ENCODE measurements at places on chromosomes 6 and 20.

DNA sequence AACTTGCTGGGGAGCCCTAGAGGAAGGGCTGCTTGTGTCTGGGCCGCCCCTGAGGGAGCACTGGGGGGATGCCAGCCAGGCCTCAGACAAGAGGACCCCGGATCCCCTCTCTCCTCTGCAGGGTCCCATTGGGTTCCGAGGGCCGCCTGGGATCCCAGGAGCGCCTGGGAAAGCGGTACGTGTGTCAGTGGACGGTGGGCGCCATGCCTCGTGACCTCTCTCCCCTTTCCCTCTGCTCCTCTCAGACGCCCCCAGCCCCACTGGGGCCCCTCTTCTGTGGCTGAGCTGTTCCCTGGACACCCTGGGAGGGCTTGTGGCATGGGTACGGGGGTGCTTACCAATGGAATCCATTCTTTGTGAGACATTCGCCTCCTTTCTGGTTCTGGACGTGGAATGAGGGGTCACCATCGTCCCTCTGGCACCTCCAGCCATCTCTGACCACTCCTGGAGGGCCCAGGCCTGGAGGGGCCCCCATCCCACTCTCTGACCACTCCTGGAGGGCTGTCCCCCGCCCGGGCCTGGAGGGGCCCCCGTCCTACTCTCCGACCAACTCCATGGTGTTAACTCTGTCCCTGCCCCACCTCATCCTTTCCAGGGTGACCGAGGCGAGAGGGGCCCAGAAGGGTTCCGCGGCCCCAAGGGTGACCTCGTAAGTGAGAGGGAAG lies 9.9 kb downstream of the COL9A3 start:
- no peak for DNase-seq

GRCh38 chr6:106885679-106886078 lies 88.8 kb downstream of the CD24 start:
- DNase-seq = no peak

- no peak for DNase-seq
These were observed 101.8 kb upstream of the DST start for GRCh38 chr6:56744528-56744927.

DNA sequence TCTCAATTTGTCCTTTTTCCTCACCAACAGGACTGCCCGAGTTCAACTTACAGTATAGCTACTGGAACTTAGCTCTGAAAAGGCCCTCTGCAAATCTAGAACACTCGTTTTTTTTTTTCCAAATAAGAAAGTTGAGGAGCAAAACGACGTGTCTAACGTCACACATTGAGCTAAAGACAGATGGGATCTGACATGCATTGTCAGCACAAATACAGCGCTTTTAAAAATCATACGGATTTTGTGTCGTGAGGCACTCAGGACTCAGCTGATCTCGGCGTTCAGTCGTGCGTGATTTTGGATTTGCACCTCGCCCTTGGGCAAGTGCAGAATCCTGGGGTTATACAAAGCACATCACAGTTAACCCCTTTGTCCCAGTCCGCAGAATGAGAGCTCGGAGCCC lies 94.7 kb upstream of the ZNF322 start:
- DNase-seq = no peak

DNA sequence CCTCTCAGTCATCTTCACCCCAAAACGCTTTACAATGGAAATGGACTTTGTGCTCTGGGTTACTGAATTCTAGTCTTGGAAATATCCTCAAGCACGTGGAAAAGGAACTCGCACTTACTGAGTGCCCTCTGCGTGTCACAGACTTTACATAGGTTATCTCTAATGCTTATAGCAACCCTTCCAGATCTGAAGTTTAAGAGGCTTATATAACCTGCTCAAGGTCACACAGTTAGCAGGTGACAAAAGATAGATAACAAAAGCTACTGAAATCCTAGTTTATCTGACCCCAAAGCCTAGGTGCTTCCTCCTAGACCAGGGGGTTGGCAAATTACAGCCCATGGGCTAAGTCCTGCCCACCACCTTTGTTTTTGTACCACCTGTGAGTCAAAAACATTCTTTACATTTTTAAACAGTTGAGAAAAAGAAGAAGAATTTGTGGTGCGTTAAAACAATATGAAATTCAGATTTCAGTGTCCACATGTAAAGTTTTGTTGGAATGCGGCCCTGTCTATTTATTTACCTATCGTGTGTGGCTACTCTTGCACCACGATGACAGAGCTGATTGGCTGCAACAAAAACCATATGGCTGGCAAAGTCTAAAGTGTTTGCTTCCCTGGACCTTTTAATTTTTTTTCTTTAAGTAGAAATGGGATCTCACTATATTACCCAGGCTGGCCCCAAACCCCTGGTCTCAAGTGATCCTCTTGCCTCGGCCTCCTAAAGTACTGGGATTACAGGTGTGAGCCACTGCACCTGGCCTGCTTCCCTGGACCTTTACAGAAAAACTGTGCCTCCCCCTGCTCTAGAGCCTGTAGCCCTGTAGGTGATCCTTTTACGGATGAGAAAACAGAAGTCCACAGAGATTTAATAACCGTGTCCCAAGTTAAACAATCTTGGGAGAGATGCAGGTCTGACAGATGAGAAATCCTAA lies 110.2 kb upstream of the RREB1 start:
- no peak for DNase-seq

DNA sequence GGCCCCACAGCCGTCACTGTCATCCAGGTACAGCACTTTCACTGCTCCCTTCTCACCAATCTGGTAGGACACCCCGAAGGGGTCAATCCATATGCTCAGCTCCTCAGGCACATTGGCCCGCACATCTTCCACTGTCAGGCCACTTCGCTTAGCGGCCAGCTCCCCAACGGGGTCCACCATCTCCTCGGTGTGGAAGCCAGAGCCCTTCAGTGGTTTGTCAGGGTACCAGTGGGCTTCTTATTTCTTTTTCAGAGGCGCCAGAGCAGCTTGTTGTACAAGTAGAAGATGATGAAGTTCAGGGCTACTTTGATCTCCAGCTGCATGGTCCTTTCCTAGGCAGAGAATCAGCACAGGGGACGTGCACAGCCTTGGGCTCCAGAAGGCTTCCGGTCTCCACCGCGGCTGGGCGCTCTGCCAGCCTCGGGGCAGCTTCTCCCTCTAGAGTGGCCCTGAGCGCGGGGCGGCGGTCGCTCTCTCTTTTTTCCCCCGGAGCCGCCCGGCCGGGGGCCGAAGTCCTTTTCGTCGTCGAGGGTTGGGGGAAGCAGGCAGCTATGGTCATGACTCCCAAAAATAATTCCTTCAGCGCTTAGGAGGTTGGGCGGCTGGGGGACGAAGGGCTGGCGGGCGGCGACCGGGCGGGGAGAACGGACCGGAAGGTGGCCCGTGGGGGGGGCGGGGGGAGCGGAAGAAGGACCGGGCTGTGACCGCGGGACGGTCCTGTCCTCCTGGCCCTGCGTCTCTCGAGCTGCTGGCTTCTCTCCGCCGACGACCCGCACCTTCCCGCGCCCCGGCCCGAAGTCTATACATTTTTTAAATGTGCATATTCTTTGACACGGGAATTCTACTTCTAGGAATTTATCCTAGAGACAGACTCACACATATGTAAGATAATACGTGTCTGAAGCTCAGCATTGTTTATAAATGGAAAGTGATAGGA lies 6.5 kb upstream of the ZSCAN9 start:
- no peak for DNase-seq

DNA sequence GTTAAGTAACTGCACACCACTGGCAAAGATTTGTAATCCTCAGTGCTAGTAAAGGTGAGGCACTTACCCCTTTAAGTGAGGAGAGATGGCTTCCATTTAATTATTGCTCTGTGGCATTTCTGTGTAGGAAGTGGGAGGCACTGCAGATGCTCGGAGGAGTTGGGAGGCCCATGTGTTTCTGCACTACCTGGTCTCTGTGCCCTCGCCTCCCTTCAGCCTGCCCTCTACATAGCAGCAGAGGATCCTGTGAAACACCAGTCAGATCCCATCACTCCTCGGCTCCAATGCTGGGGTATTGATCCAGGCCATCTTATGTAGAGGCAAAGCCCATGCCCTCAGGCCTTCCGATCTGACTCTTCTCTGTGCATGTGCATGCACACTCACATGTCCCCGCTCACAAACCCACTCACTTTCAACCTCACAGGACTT lies 67.0 kb downstream of the SLX4IP start:
- no peak for DNase-seq

DNA sequence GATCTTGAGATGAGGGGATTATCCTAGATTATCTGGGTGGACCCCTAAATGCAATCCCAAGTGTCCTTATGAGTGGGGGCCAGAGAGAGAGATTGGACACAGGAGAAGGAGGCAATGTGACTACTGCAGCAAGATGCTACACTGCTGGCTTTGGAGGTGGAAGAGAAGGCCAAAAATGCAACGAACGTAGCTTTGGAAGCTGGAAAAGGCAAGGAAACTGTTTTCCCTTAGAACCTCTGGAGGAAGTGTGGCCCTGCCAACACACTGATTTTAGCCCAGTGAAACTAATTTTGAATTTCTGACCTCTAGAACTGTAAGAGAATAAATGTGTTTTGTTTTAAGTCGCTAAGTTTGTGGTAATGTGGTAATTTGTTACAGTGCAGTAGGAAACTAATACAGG lies 15.7 kb downstream of the PPARD start:
- no peak for DNase-seq

- no peak for DNase-seq
These were observed 6.6 kb downstream of the CTSA start for GRCh38 chr20:45897692-45898091.

- DNase-seq = peak; percentile 68
These were observed 122.4 kb downstream of the RIN2 start for GRCh38 chr20:19880256-19881079.

DNA sequence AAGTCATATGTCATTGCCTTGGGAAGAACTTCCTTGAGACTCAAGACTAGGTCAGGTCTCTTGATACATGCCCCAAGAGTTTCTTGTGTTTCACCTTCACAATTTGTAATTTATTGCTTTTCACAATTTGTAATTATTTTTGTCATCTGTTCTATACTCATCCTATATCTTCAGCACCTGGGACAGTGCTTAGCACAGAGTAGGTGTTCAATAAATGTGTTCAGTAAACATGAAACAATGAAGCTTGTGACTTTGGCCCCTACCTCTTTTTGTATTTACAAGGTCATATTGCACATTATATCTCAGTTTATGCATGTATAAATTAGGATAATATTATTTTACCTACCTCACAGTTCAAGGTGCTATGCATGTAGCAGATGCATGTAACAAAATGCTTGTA lies 21.5 kb upstream of the SRPK1 start:
- no peak for DNase-seq

- no peak for DNase-seq
These were observed 129.1 kb upstream of the SPACA1 start for GRCh38 chr6:87918461-87918941.

GRCh38 chr6:165298402-165298801 lies 11.0 kb downstream of the C6orf118 start:
- no peak for DNase-seq

GRCh38 chr20:24157213-24157612 lies 168.6 kb upstream of the GGTLC1 start:
- no peak for DNase-seq

- no peak for DNase-seq
These were observed 144.3 kb upstream of the MLN start for GRCh38 chr6:33947916-33948594.

DNA sequence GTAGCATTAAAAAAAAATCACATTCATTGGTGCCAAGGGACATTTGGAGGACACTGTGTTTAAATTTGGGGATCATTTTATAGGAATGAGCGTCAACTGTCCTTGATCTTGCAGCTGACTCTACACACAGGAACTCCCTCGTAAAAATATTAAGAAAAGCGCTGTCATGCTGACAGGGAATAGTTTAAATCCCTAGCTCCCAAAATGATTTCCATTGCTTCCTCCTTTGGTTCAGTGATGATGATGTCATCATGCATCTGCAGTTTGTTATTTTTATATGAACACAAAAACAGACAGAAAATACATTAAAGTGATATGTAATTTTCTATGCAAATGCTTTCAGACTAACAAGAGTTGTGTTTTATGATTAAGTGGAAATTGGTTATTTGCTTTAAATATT lies 275.6 kb downstream of the BTBD9 start:
- DNase-seq = no peak

GRCh38 chr20:25508083-25508770 lies 77.1 kb downstream of the NINL start:
- DNase-seq = peak; percentile 23

DNA sequence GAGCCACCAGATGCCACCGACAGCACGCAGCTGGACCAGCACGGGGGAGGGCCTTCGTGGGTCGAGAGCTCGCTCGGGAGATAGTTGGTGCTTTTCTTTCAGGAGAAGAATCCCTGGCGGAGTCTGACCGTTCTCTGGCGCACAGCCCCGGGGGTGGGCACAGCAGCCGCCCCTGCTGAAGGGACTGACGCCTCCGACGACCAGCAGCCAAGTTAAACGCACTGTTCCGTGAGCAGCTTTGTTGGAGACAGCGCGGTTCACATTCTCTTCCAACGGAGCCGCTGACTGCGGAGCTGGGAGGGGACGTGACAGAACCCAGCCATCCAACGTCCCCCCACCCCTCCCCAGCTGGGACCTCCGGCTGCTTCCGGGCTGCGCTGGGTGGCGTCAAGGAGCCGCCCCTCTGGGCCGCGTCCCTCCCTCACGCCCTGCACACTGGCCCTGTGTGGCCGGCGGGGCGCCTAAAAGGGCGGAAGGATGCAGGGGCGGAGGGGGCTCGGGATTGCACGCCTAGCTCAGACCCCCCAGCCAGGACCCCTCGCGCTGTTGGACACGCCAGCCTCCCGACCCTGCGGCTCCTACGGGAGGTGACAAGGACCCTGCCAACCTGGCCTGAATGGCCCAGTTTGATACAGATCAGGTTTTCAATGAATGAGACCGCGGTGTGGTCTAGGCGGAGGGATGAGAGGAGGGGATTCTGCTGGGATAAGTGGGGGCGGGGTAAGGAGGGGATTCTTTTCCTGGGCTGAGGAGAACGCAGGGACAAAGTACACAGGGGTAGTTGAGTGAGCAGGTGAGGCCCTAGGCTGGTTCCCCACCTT lies 36.4 kb upstream of the KHDC1 start:
- no peak for DNase-seq

- DNase-seq = no peak
These were observed 169.1 kb upstream of the PTCHD4 start for GRCh38 chr6:48280035-48280620.

DNA sequence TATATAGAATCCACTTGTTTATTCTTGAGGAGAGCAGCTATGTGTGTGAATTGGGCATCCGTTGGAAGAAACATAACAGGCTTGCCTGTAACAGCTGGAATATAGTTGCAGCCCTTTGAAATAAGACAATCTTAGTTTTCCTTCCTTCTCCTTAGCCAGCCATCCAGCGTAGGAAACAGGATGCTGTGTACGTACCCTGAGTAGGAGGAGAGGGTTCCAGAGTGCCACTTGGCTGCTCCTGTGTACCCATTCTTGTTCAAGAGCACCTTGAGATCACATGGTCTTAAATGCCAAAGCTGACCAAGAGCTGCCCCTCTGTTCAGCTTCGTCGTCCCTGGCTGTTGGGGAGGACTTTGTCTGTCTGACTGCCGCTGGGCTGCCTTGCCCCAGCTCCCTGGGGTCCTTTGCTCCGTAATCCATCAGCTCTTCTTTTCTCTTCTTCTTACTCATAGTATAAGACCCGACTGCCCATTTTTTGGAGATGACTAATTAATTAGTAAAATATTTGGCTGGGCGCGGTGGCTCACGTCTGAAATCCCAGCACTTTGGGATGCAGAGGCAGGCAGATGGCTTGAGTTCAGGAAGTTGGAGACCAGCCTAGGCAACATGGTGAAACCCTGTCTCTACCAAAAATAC lies 49.0 kb downstream of the RREB1 start:
- peak; percentile 59 for DNase-seq

All from AG04449 (cell line).